ENCODE measurements at places on chromosomes 2 and 18. TPM values are rescaled to one million over a fixed set of nuclear protein-coding genes. Genes with fewer than 3 reads are reported as not detected.

RTKN gene
- total RNA-seq: 22.3 TPM

SCG2 gene
- 1.0 TPM for total RNA-seq

IMPACT gene
- total RNA-seq: 30.1 TPM

GKN2 gene
- total RNA-seq: not detected

CIB4 gene
- total RNA-seq: not detected

ADCYAP1 gene
- not detected for total RNA-seq

CCDC74B gene
- 4.8 TPM for total RNA-seq

GAREM1 gene
- total RNA-seq: 3.5 TPM

RTTN gene
- 22.8 TPM for total RNA-seq

KIF1A gene
- not detected for total RNA-seq

CBLN2 gene
- not detected for total RNA-seq

SRD5A2 gene
- total RNA-seq: not detected

CXCR4 gene
- total RNA-seq: 1.0 TPM

ACMSD gene
- total RNA-seq: not detected

Measured in smooth muscle cell of trachea (primary cell).